Endodermal cell (in vitro differentiated cells): ENCODE measurements at places on chromosomes 3 and 15. TPM values are rescaled to one million over a fixed set of nuclear protein-coding genes. Genes with fewer than 3 reads are reported as not detected.

DNA sequence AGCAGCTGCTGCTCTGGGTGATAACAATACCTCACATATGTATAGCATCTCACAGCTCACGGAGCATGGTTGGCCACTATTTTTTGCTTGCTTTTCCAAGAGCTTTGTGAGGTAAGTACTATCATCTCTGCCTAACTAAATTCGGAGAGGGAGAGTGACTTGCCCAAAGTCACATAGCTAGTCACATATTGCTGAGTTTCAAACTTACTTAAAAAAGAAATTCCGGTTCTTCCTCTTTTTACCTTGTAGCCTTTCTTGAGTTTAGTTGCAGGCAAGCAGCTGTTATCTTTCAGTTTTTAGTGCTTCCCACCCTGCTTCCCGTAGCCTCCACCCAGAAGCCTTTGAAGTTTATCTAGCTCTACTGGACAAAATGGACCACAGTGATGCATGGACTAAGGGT lies 309.2 kb downstream of the PDCD6IP start:
- no peaks in the 10 kb centered on the region for H3K4me1 ChIP-seq
- peaks cover 64% of the 10 kb centered on the region for H3K27me3 ChIP-seq
- no peak overlapping the region for H3K27ac ChIP-seq
- no peak overlapping the region for H3K4me3 ChIP-seq
- no peaks in the 10 kb centered on the region for H3K36me3 ChIP-seq

DNA sequence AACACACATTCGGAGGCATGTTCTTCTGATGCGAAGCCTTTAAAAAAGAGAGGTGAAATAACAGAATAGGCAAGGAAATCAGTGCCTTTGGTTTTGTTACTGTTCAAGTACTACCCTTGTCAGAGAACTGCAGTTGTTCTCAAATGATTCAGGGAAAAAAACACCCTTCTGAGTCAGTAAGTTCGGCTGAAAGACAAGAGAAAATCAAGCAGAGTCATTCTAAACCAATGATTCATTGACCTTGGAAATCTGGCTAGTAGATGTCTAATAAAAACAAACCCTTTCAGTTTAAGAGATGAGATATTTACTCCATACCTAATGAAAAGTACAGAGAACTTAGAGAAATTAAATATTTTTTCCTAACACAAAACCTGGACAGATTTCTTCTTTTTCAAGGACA lies 72.7 kb upstream of the ABI3BP start:
- H3K36me3 ChIP-seq, result no peaks in the 10 kb centered on the region
- H3K4me1 ChIP-seq, result no peaks in the 10 kb centered on the region
- H3K27me3 ChIP-seq, result no peaks in the 10 kb centered on the region
- DNase-seq, result no peak
- H3K27ac ChIP-seq, result no peak overlapping the region

- H3K27ac ChIP-seq, result no peak overlapping the region
- H3K27me3 ChIP-seq, result no peaks in the 10 kb centered on the region
- no peaks in the 10 kb centered on the region for H3K4me1 ChIP-seq
- H3K36me3 ChIP-seq, result no peaks in the 10 kb centered on the region
These were observed 679.3 kb upstream of the ALCAM start for GRCh38 chr3:104687362-104687761.

DNA sequence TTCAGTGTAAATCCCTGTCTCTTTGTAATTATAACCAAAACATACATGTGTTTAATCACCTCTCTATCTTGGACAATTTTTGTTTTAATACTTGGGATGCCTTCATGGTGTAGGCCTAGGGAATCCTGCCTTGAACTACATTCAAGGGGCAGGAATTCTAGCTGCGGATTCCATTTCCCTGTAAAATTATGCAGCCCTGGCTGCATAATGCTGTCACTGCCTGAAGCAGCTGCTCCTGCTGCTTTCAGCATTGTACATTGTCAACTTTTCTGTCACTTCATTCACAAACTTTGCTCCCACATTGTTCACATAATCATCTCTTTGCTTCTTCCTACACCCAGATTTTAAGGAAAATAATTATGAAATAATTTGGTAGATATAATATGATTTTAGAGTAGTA lies 638.7 kb downstream of the RBMS3 start:
- no peaks in the 10 kb centered on the region for H3K4me1 ChIP-seq
- no peak for DNase-seq
- no peaks in the 10 kb centered on the region for H3K27me3 ChIP-seq
- H3K4me3 ChIP-seq, result no peak overlapping the region

DNA sequence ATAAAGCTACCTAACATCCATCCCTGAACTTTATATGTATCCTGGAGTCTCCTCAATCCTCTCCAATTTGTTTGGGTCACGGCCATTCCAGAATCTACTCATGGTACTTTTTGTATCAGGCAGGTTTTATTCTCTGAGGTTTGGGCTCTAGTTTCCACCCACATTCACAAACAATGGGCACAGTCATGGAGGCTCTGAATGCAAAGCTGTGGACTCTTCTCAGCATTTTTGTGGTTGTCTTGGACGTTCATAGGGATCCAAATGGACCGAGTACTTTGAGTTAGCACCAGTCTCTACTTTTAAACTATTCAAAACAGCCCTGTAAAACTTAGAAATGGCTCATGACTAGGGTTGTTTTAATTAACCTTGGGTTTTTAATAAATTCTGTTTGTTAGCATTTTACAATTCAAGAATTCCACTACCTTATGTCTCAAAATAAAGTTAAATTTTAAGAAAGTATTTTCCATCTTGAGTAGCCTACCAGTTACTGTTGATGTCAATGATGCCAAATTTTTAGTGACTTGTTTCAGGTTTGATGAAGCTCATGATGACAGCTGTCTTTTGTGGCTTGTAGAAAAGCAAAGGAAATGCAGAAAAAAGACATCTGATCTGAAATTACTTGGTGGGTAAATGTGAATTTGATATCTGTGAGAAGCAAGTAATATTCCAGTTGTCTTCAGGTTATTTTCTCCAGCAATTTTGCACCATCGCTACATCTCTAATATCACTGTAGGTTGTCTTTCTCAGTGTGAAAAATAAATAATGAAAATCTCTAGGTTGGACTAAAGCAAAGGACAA lies 275.7 kb upstream of the THBS1 start:
- H3K27ac ChIP-seq, result no peak overlapping the region
- H3K36me3 ChIP-seq, result no peaks in the 10 kb centered on the region
- H3K4me3 ChIP-seq, result no peak overlapping the region

DNA sequence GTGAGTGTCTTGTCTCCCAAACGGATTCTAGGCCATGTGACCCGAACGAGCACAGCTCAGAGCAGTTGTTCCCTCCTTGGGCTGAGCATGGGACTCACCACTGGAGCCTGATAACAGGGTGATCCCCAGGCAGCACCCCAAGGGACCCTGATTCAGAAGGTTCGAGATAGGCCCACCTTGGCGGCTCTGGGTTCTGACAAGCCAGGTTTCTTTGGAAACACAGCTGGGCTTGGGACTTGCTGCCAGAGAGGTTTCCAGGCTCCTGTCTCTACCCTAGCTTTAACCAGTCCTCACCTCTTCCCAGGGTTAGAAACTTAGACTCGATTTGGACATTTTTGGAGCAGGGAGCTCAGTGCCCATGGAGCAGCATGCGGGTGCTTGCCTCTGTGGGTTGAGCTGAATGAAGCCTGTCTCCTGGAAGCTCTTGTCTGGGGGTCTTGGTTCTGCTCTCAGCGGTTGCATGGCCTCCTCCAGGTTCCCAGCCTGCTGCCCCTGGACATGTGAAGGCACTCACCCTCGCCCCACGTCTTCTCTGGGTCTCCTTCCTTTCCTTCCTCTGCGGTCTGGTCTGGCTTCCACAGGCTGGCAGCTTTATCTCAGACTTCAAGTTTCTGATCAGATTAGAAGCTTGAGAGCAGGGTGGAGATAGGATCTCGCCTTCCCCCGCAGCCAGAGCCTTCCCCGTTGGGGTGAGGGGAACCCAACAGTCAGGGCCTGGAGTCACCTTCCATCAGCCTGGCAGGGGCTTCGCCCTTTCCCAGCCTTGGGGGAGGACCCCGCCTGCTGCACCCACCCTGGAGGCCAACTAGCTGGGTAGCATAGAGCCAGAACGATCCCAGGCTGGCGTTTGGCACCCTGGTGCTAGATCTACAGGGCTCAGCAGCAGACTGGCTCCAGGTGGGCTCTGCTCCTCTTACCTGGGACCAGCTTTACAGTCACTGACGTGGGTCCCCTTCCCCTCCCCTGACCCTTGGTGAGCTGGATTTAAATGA lies 21.0 kb downstream of the PAQR5 start:
- H3K4me1 ChIP-seq, result peaks cover 13% of the 10 kb centered on the region
- no peak overlapping the region for H3K4me3 ChIP-seq
- DNase-seq, result no peak
- H3K27me3 ChIP-seq, result no peaks in the 10 kb centered on the region

DNA sequence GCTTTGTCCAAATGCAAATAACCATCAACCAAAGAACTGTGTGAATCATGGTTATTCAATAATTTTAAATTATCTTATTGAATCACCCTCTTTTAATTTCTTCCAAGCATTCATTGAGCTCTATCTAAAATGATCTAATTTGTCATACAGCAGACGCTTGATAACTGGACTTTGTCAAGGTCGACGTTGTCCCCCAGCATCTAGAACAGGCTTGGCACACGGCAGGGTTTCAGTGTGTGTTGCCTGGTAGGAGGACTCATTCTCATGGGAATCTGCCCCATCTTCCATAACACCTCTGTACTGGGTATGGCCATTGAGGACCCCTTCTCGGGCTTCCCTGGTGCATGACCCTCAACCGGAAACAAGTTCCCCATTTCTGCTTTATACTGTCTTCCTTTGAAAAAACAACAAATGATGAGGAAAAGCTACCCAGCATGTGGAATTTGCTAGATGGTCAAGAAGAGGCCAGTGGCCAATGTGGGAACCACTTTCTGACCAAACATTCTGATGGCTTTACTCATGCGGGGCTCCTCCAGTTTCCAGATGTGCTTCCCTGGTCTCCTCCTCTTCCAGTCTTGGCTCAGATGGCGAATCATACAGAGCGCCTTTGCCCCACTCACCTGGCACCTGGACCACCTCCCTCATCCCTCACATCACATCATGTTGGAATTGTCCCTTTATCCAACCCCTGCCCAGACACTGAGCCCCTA lies 41.7 kb upstream of the SEC22A start:
- no peaks in the 10 kb centered on the region for H3K4me1 ChIP-seq
- peak; percentile 32 for DNase-seq
- H3K27ac ChIP-seq, result no peak overlapping the region
- H3K4me3 ChIP-seq, result no peak overlapping the region
- H3K27me3 ChIP-seq, result no peaks in the 10 kb centered on the region

- peak; percentile 27 for DNase-seq
- H3K36me3 ChIP-seq, result no peaks in the 10 kb centered on the region
These were observed 16.9 kb upstream of the LRRC31 start for GRCh38 chr3:169886671-169887070.

The C3orf85 gene
- not detected in 3 replicates for total RNA-seq

The SLCO2A1 gene
- 96.7 and 126 TPM in 2 replicates for total RNA-seq

The GJD2 gene
- 0.16 TPM in 1 of 2 replicates, not detected in the other for total RNA-seq

The OR5H6 gene
- not detected in 2 replicates for total RNA-seq

The KIF23 gene
- total RNA-seq, result 38.8 to 82.6 TPM (median 80.8 TPM) in 3 replicates
